ENCODE measurements at places on chromosomes 7 and 10.

- no peak for DNase-seq
These were observed 884.5 kb upstream of the POT1 start for GRCh38 chr7:125814100-125814499.

DNA sequence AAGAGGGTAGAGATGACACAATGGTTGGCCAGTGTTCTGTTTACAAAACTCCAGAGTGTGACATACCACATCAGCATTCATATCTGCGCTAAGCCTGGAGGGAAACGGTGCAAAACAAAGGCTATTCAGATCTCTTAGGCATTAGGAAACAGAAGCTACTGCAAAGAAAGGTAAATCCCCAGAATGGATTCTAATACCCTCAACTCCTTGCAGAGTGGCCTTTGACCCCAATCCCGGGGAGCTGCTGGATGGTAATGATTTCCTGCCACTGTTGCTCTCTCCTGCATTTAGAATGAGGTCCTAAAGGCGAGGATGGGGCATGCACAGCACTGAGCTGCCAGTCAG is 65.2 kb downstream of the AOAH start:
- DNase-seq = no peak

- DNase-seq = no peak
These were observed 224.7 kb downstream of the PPP1R3A start for GRCh38 chr7:113694149-113694548.

DNA sequence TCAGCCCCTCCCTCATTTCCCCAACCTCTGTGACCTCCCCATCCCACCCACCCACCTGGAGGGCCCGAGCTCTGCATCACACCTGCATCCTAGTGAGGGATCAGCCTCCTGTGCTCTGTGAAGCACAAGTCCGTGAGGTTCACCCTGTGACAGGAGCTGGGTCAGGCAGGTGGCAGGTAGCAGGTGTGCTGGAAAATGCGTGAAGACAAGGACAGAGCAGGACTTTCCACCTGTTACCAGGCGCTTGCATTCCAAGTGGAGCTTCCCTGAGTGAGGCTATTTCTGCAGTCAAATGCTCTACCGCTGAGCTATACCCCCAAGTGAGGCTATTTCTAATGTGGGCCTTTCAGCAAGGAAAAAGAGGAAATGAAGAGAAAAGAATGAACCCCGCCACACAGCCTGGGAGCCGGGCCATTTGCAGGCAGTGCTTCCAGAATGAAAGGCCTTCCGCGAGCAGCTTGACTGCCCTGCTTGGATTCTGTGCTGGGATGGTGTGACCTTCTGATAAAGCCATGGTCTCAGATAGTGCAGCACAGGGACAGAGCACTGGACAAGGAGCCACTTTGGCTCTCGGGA is 13.3 kb upstream of the CPXM2 start:
- no peak for DNase-seq

- DNase-seq = no peak
These were observed 809.7 kb downstream of the CCSER2 start for GRCh38 chr10:85138046-85138445.

- no peak for DNase-seq
These were observed 16.0 kb upstream of the ZNF33B start for GRCh38 chr10:42654419-42654818.

GRCh38 chr7:153457746-153458145 is 594.5 kb upstream of the DPP6 start:
- no peak for DNase-seq

DNA sequence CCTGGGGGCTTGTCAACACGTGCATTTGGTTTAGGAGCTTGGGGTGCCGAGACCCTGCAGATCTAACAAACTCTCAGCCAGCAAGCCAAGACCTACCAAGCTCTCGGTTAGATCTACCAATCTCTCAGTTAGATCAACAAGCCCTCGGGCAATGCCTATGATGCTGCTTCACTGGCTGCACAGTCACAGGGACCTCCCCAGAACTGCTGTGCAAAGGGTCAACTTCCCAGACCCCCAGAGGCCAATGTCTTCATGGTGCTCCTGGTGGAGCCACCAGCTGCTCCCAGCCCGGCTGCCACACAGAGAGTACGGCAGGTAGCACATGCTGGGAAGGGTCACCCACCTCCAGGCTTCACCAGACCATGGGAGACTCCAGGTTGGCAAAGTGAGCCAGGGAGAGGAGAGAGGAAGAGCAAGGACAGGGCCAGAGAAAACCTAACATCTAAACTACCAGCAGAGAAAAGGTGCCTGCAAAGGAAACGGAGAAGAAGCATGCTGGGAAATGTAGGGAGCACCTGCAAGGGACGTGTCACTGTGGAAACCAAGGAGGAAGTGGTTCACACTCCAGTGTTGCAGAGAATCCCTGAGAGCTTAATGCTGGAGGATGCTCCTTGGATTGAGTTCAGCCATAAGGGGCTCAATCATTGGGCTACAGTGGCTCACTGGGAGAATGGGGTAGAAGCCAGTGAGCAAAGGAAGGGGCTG is 51.5 kb upstream of the GDF10 start:
- no peak for DNase-seq
